ENCODE measurements at places on chromosomes 7 and 10.

- no peak for ATAC-seq
Observed at GRCh38 chr7:32357535-32358277, 132.5 kb downstream of the LSM5 start.

DNA sequence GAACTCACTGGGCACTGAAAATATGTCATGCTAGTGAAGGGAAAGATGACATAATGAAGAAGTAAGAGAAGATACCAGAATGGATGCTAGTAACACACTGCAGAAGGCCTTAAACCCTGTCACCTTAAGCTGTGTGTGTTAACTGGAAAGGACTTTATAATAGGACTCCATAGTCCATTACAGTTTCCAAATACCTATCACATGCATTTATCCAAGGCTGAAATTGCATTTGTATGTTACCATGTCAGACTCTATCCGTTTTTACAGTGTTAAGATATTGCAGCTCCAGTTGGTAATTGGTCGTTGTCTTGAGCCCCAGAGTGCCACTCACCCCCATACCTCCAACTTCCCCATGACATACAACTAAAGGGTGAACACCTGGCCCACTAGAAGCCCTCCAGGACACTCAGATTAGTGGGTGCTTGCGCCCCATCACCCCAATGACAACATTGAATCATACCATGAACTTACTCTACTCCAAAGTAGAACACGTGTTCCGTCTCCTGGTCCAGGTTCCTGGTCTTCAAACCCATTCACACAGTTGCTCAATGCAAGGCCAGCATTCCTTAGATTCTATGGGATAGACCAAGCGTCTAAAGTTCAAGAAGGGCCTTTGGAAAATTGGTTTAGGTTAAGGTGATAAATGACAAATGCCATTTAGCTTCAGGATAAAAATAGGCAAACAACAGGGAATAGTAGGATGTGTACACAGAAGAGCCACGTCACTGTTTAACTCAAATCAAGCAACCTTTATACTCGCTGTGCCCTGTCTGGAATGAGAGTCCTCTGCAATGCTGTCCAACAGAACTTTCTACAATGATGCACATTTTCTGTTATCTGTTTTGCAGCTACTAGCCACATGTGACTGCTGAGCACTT is 2.1 kb upstream of the RAPGEF5 start:
- ATAC-seq = no peak

DNA sequence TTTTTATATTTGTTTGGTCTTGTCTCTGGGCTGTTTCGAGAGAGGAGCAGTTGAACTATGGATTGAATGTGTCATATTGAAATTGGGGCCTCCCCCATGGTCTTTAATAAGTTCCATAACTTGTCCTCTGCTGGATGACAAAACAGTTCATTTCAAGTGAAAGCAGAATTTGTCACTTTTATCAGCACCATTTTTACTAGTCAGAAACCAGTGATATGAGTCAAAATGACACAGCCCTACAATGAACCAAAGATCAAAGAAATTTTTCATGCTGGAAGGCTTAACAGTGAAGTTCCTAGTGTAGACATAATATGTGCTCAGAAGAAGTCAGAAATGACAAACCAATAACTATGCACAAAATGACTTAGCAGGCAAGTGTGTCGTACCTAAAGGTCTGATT is 133.6 kb upstream of the VWC2 start:
- ATAC-seq = no peak

DNA sequence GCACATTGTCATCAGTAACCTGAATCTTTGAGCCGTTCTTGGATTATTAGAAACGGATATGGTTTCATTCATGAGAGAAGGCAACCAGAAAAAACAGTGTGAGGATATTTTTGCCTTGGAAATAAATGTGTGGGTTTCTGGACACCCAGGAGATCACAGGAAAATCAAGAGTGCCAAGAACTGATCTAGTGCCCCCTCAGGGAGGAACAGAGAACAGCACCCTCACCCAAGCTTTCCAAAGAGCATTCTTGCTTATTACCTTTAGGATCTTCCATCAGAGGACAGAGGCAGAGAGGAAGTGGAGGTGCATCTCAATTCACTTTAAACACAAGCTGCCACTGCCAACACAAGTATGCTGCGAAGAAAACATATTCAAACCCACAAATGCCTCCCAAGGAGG is 851.5 kb upstream of the COBL start:
- no peak for ATAC-seq

GRCh38 chr10:11789306-11789705 is 33.9 kb upstream of the PROSER2 start:
- ATAC-seq = no peak

GRCh38 chr10:112365014-112365432 is 8.9 kb upstream of the ACSL5 start:
- ATAC-seq = no peak

GRCh38 chr10:88088441-88089340 is 225.3 kb downstream of the PTEN start:
- ATAC-seq = no peak

DNA sequence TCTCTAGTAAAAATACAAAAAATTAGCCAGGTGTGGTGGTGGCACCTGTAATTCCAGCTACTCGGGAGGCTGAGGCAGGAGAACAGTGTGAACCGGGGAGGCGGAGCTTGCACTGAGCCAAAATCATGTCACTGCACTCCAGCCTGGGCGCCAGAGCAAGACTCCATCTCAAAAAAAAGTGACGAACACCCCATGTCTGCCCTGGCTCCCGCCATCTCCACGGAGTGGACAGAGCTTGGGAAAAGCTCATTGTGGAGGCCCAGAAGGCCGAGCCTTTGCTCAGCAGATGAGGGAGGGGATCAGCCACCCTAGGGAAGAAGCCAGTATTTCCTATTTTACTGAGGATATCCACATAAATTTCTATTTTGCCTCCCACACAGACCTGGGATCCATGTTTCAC is 136.8 kb downstream of the DIP2C start:
- no peak for ATAC-seq

- no peak for ATAC-seq
Observed at GRCh38 chr7:46009211-46009610, 88.1 kb upstream of the IGFBP3 start.

DNA sequence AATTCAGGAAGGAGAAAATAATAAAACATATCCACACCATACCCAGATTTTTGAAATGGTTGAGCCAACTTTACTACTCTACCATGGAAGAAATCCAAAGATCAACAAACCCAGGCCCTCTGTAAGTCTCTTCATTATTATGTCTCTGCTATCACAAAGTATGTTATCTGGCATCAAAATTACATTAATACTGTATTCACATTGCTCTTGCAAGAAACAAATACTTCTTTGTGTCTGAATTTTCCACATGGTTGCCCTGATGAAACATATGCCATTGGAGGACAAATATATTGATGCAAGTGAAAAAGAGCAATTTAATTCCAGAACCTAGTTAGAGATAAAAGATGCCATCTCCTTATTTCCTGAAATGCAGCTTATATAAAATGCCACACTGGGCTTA is 204.0 kb downstream of the FZD1 start:
- ATAC-seq = no peak

- peak; percentile 100 for ATAC-seq
Observed at GRCh38 chr7:79820387-79820786, 314.2 kb upstream of the GNAI1 start.

GRCh38 chr10:73096041-73096448 is 621 bp downstream of the P4HA1 start:
- peak; percentile 70 for ATAC-seq

DNA sequence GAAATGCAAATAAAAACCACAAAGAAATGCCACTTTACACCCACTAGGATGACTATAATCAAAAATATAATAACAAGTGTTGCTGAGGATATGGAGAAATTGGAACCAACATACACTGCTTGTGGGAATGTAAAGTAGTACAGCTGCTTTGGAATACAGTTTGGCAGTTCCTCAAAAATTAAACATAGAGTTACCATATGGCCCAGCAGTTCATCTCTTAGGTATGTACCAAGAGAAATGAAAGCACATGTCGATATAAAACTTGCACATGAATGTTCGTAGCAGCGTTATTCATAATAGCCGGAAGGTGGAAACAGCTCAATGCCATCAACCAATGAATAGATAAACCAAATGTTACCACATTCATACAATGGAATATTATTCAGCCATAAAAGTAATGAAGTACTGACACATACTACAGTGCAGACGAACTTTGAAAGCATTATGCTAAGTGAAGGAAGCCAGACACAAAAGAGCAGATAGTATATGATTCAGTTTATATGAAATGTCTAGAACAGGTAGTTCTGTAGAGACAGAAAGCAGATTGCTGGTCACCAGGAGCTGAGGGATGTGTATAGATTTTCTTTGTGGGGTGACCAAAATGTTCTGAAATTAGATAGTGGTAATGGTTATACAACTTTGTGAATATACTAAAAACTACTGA is 12.4 kb downstream of the BCAP29 start:
- ATAC-seq = peak; percentile 70

- ATAC-seq = peak; percentile 38
Observed at GRCh38 chr7:82049442-82049841, 279.6 kb upstream of the HGF start.

- ATAC-seq = peak; percentile 52
Observed at GRCh38 chr7:6260291-6261187, 11.9 kb downstream of the CYTH3 start.
